Endodermal cell (in vitro differentiated cells): ENCODE measurements at places on chromosomes 6 and 20. TPM values are rescaled to one million over a fixed set of nuclear protein-coding genes. Genes with fewer than 3 reads are reported as not detected.
A peak's percentile ranks its signal among the peaks of the same experiment; 100 is the strongest.

SCUBE3 gene
- total RNA-seq: 0.25 to 0.28 TPM (median 0.27 TPM) in 3 replicates

PI16 gene
- not detected in 3 replicates for total RNA-seq

DNA sequence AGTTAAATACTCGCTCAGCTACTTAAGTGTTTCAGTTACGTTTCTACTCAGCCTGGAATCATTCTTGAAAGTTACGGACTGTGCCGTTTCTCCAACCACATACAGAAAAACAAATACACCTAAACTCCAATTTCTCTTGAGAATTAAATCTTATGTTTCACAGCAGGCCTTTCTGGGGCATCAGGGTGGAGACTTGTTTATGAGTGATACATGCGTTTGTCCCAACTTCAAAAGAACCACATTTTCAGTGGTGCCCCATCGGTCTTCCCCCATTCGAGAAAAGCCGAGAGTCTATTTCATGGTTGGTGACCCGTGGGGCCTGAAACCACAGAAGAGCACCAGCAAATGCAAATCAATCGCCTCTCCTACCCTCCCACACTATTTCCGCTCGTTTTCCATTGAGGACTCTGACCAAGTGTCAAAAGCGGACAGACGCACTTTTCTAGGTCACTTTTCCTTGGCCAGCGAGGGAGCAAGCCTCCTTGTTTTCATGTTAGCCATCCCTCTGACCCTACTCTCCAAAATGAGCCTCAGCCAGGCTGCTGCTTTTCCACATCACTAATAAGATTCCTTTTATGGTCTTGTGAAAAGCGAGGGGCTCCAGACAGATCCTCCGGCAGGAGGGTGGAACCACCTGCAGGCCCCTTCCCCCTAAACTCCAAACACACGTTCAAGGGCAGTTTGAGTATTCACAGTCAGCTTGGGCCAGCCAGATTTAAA lies 3.1 kb downstream of the JAG1 start:
- DNase-seq: no peak

- DNase-seq: peak; percentile 53
These were observed at the start of gene C6orf62 for GRCh38 chr6:24719125-24719971. Gene C6orf62, minus strand, starts transcription at chr6:24719154. Its CDS starts 486 bp downstream, at chr6:24718668.

- no peak for DNase-seq
These were observed 67.9 kb upstream of the BHLHE23 start for GRCh38 chr20:63074631-63075030.

DNA sequence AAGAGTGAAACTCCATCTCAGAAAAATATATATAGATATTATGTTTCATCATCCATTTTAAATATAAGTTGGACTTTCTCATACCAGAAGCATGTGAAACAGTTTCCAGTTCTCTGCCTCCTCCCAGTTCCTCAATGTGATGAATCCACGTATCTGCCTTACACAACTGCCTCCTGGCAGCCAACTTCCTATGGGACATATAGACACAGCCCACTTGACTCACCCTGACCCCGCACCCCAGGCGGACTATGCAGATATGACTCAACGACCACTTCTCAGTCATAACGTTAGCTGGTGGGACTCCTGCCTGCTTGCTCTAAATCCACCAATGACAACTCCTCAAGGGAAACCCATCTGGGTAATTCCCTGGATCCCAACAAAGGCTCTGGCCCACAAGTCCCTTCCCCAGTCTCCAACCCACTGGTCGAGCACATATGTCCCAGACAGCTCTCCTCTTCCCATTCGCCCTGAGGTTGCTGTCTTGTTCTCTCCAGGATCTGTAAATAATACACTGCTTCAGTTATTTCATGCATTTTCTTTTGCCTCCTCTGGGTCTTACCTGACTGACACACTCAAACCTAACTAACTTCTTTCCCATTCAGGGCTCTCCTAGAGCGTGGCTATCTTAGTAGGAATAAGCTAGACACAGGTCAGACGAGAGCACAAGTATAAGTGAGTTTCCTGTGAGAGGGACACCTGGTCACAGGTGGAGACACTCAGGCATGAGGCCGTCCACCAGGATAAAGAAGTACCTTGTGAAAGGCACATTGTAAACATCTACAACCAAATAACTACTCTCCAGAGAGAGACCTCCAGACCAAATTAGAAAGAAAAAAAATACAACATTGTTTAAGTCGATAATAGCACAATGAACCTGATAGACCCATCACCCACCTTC lies 548.5 kb downstream of the CD83 start:
- DNase-seq: no peak

DNA sequence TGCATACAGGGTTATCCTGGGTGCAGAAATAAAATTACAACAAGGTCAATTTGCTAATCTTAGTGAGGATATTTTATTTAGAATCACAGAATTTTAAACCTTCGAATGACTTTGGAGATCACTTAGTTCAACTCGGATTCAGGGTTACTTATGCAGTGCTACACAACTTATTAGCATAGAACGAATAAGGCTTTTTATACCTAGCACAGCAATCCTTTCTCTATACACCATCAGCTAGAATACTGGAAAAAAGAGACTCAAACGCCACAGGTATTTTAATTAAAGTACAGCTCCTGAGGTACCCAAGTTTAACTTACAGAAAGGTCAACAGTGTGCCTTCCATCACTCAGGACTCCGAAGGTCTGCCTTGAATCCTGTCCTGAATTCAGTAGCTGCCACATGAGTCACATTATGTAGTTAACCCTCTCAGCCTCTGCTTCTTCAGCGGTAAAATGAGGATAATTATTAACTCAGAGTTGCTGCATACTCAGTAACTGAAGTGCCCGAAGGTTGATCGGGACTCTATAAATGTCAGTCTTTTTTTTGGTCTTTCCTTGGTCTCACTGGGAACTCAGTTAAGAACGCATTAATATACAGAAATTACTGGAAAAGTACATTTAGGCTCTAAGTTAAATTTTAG lies 6.0 kb upstream of the QKI start:
- no peak for DNase-seq

- DNase-seq: no peak
These were observed 525 bp downstream of the PNRC1 start for GRCh38 chr6:89081129-89081422.

DNA sequence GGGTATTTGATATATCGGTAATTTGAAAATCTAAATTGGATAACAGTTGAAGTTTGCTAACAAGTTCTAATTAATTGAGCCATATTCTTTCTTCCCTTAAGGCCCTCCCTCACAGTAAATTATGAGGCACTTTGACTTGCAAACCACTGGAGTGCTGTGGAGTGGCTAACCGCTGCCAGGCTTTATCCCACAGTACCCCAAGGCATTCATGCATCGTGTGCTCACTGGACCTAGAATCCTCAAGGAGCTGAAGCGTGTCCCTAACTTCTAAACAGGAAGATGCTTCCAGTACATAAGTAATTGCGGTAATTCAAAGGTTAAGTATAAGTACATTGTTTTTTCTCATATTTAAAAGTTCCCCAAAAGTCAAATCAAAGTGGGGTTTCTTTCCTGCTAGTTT lies 499.9 kb downstream of the TFAP2A start:
- no peak for DNase-seq

DNA sequence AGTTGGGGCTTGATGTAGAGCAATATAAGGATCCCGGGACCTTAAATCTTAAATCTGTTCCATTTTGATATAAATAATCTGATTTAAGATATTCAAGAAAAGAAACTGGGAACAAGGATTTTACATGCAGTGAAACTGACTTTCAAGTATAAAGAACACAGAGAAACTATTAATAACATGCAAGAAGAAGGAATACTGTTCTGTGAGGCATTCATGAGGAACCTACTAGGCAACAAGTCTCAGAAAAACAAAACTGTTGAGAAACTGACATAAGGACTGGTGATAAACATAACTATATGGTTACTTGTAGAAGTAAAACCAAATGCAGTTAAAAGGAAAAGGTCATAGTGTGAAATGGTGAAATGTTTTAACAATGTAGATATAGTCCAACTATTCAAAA lies 15.8 kb downstream of the HDDC2 start:
- no peak for DNase-seq

DNA sequence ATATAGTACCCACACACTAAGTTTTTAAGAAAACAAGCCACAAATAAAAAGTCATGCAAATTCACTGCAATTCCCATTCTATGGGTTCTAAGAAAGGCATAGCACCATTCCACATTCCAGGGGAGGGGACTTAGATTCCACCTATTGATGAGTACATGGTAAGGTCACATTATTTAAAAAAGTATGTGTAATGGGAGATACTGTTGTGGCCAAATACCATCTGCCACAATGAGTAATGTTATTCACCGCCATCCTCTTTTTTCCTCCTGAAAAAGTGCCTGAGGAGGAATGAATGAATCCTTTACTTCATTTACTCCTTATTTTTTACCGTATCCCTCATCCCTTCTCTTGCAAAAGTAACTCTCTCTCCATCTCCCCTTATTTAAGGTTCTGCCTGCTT lies 27.0 kb upstream of the ADGRF1 start:
- no peak for DNase-seq

GRCh38 chr6:89372506-89372901 lies 20.0 kb upstream of the UBE2J1 start:
- DNase-seq: no peak

DNA sequence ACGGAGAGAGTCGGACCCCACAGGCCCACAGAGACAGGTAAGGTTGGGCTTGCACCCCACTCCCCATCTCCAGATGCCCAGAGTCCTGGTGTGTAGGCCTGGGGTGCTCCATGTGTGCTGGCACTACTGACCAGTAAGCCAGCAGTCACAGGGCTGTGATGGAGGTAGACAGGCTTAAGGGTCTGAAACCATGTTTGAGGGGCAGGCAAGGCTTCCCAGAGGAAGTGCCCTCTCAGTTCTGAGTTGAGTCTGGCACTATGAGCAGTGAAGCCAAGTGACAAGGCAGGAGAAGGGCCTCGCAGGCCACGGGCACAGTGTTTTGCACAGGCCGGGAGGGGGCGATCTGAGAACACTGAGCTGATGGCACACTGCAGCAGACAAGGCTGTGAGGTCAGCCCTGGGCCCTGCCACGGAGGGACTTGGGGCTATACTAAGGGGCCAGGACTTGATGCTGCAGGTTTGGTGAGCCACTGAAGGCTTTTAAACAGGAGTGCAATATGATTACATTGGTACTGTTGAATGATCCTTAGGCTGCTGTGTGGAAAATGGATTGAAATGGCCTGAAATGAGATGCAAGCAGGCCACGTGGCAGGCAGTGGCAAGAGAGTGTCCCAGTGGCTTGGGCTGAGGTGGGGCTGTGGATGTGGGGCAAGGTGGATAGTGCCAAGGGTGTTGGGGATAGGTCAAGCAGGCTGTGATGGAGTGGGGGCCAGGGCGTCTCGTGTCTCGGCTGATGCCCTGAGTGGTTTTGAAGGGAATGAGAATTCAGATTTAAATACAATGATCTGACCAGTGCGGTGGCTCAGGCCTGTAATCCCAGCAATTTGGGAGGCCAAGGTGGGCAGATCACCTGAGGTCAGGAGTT lies 20.3 kb downstream of the TTBK1 start:
- peak; percentile 95 for DNase-seq

GRCh38 chr20:34491226-34491931 lies 24.8 kb upstream of the DYNLRB1 start:
- DNase-seq: no peak

DNA sequence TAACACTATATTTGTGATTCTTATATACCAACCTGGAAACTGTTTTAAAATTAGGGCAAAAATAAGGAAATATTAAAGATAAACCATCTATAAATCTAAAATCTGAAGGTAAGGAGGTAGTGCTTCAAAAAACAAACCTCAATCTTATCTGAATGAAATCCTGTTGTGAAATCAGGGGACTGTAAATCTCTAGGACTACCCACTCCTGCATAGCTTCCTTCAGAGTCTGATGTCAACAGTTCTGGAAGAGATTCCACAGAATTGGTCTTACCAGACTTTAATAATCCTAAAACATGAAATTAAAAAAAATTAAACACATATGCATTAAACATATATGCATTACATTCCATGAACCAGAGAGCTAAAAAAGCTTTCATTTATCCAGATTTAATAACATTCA lies 51.4 kb downstream of the IBTK start:
- no peak for DNase-seq
